ENCODE measurements at places on chromosomes 16 and 17.

DNA sequence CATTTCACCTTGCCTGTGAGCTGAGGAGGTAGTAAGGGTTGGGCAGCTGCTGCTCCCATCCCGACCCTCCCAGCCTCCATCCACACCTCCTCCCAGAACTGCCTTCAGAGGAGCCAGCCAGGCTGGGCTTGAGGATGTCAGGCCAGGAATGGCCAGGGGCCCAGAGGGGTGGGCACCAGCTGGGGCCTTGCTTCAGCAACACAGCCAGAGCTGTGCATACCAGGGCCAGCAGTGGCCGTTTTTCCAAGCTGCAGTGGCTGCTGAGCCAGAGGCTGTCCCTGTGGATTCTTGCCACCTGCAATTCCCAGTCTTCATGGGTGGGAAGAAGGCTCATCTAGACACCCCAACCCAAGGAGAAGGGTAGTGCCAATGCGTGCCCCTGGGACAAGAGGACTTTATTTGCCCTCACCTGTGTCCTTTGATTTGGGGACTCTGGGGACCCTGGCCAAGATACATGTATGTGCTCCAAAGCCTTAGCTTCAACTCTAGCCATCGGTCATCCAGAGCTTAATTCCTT is 153.4 kb upstream of the SDK2 start:
- no peak for DNase-seq

DNA sequence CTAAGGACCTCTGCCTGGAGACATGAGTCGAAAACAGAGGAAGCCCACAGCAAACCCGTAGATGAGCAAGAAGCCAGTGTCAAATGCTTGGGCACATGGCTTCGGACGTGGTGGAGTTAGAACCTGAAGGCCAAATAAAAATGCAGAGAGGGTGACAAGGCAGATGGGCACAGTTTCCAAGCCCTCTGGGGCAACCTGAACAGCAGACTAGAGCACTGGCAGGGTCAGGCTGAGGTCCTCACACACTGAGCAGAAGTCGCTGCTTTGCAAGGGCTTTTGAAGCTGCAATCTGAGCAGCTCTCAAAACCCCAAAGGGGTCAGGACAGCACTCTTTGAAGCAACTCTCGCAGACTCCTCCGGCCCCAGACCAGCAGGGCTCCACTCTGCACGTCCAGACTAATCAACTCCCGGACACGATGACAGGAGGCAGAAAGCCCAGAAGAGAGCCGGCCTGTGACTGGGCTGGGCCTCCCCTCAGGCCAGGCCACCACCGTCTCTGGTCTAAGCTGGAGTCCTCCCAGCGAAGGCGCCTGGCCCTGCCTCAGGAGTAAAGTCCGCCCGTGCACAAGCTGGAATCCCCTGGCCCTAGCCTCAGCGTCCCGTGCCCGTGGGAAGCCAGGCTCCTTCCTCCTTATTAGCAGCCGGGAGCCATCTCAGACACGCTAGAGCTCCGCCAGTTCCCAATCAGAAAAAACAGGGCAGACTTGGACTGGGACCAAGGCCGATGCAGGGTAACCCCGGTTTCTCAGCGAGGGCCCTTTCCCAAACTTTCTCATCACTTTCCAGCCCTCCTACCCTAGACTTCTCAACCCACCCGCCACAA is 924 bp downstream of the SMARCD2 start:
- DNase-seq = no peak

DNA sequence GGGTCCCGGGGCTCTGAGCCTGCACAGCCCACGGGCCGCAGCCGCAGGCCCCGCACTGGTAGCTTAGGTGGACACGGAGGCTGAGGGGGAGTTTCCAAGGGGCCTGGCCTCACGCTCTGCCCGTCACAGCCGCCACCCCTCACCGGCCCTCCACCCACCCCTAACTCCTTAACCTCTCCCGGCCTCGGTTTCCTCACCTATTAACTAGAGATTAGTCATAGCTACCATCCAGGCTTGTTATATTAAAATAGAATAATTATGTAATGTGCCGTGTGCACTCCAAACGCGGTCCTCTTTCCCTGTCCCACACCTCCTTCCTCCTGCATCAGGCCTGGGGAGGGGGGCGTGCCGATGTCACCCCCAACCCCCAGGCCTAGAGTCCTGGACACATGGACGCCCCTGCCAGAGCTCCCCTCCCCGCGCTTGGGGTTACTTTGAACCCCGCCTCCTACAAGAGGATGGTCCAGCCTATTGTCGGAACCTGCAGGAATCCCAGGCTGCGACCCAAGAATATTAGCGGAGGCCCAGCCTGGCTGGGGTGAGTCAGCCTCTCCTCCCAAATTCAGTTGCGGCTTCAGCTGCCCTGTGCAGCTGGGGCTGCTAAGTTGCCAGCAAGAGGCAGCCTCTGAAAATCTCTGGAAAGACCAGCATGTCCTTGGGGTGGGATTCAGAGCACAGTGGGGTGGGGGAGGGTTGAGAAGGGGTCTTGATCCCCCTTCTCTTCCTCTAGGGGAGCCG is 17.3 kb downstream of the SOCS3 start:
- DNase-seq = no peak

GRCh38 chr17:67359960-67360791 is 6.2 kb downstream of the PSMD12 start:
- no peak for DNase-seq

Measured in NCI-H187 treated with DMSO at 0.1 percent for 48 hours (cell line).